CD4-positive, alpha-beta memory T cell (primary cell): ENCODE measurements at places on chromosomes 16 and 17. TPM values are rescaled to one million over a fixed set of nuclear protein-coding genes. Genes with fewer than 3 reads are reported as not detected.

DNA sequence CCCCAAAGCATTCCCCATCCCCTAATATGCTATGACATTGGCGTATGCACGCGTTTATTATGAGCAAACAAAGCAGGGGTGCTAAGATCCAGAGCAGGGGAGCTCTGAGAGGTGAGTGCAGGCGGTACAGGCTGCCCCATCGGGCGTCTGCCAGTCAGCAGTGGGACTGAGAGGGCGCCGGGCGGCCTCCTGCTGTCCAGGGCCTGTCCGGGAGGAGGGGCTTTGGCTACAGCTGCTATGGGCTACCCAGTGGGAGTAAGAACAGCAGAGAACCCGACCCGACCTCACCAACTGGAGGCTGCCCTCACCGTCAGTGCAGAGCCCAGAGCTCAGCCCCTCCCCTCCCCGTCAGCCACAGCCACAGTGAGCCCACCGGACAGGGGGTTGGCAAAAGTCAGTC, 18.5 kb upstream of the AATK start:
- no peak for DNase-seq
- no peaks in the 10 kb centered on the region for H3K4me1 ChIP-seq
- H3K36me3 ChIP-seq: no peaks in the 10 kb centered on the region
- no peaks in the 10 kb centered on the region for H3K27me3 ChIP-seq

DNA sequence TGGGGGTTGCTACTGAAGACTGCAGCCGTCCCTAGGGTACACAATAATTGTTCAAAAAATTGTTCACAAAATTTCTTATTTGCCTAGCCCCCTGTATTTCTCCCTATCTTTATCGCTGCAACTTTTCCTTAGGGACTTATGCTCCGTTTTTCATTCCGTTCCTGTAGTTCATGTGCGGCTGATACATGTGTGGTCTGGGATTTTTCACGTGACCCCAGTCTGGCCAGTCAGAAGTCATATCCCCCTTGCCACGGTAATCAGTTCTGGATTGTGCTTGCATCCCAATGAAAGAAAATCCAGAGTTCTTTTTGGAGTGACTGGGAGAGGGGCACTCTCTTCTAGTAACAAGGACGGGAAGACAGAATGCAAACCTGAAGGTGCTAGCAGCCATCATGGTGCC, 610.7 kb upstream of the C16orf82 start:
- H3K36me3 ChIP-seq: no peaks in the 10 kb centered on the region
- DNase-seq: no peak
- no peak overlapping the region for H3K27ac ChIP-seq
- H3K4me1 ChIP-seq: no peaks in the 10 kb centered on the region

GRCh38 chr17:75386430-75386829, 19.0 kb downstream of the GRB2 start:
- H3K36me3 ChIP-seq: peaks cover 3% of the 10 kb centered on the region
- H3K4me3 ChIP-seq: no peak overlapping the region
- no peak overlapping the region for H3K27ac ChIP-seq
- no peak for DNase-seq
- peaks cover 65% of the 10 kb centered on the region for H3K4me1 ChIP-seq
- no peaks in the 10 kb centered on the region for H3K27me3 ChIP-seq

DNA sequence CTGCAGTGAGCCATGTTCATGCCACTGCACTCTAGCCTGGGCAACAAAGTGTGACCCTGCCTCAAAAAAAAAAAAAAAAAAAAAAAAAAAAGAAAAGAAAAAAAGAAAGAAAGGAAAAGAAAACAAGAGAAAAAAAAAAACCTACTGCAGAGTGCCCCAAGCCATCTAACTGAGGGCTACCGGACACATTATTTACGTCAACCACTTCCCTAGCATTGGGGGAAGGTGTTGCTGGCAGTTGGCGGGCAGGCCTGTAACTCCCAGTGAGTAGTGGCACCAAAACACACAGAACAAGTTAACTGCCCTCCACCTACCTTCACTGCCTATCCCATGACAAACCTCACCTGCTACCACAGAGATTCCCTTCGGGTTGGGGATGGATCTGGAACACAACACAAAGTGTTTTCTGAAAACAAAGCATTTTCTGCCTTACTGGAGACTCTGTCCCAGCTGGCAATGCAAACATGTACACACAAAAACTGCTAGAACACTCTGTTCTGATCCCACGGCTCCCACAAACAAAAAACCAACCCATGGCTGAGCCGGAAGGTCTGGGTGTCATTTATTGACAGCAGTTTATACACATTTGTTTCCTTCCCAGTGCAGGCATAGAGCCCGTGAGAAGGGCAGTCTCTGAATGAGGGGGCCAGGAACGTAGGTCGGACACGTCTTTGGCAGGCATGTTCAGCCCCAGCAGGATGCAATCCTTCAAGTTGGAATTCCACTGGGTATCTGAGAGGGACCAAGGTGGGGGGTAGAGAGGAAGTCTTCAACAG, 11.0 kb downstream of the PHB1 start:
- no peak overlapping the region for H3K4me3 ChIP-seq
- no peak overlapping the region for H3K27ac ChIP-seq

GRCh38 chr16:73054498-73054812, 6.5 kb upstream of the ZFHX3 start:
- H3K27me3 ChIP-seq: peaks cover 15% of the 10 kb centered on the region
- H3K4me1 ChIP-seq: no peaks in the 10 kb centered on the region
- no peak overlapping the region for H3K27ac ChIP-seq
- no peaks in the 10 kb centered on the region for H3K36me3 ChIP-seq
- DNase-seq: no peak

DNA sequence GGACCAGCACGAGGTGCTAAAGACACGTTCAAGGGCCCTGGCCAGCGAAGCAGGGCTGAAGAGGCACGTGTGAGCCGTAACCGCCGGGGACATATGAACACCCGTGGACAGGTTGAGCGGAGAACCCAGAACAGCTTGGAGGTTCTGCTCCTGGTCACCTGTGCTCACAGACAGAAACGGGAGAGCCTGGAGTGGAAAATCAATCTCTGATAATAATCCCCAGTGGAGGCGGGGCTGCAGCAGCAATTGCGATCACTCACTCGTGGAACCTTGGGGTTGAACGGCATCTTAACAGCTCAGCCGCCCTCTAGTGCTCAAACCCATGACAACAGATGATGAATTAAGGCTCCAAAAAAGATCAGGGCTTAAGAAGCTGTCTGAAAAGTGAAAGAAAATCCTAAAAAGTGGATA, 25.6 kb downstream of the WIPI1 start:
- peak; percentile 57 for DNase-seq
- no peak overlapping the region for H3K27ac ChIP-seq
- no peaks in the 10 kb centered on the region for H3K27me3 ChIP-seq
- peaks cover 20% of the 10 kb centered on the region for H3K4me1 ChIP-seq
- peaks cover 18% of the 10 kb centered on the region for H3K36me3 ChIP-seq

DNA sequence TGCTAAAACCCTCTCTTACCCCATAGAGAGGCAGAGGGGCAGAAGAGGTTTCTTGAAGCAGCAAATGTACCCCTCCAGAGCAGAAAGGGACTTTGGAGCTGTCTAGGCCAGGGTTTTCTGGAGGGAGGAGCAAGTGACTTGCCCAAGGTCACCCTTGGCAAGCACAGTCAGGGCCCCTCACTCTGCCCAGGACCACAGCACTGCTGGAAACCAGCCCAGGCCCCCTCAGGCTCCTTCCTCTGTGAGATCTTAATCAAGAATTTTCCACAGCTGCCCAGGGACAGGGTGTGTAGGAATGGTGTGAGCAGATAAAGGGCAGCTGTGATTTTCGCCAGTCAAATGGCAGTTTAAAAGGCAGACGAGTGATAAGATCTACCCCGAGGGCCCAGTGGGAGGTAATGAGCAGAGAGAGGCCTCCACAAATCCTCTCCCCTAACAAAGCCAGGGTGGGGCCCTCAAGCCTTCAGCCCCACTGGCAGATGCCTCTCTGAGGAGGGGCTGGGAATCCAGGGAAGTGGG, 3.9 kb upstream of the SLC12A3 start:
- no peaks in the 10 kb centered on the region for H3K36me3 ChIP-seq
- peak overlapping the region; percentile 57 for H3K27ac ChIP-seq
- no peaks in the 10 kb centered on the region for H3K27me3 ChIP-seq
- peaks cover 49% of the 10 kb centered on the region for H3K4me1 ChIP-seq
- DNase-seq: no peak

- H3K4me1 ChIP-seq: peaks cover 30% of the 10 kb centered on the region
- H3K4me3 ChIP-seq: no peak overlapping the region
- H3K27ac ChIP-seq: no peak overlapping the region
- no peaks in the 10 kb centered on the region for H3K27me3 ChIP-seq
- DNase-seq: peak; percentile 75
- H3K36me3 ChIP-seq: no peaks in the 10 kb centered on the region
These were observed 34.0 kb downstream of the ADGRG5 start for GRCh38 chr16:57576429-57576870.

- H3K27ac ChIP-seq: peak overlapping the region; percentile 48
These were observed 999 bp downstream of the XYLT1 start for GRCh38 chr16:17469741-17470181.

DNA sequence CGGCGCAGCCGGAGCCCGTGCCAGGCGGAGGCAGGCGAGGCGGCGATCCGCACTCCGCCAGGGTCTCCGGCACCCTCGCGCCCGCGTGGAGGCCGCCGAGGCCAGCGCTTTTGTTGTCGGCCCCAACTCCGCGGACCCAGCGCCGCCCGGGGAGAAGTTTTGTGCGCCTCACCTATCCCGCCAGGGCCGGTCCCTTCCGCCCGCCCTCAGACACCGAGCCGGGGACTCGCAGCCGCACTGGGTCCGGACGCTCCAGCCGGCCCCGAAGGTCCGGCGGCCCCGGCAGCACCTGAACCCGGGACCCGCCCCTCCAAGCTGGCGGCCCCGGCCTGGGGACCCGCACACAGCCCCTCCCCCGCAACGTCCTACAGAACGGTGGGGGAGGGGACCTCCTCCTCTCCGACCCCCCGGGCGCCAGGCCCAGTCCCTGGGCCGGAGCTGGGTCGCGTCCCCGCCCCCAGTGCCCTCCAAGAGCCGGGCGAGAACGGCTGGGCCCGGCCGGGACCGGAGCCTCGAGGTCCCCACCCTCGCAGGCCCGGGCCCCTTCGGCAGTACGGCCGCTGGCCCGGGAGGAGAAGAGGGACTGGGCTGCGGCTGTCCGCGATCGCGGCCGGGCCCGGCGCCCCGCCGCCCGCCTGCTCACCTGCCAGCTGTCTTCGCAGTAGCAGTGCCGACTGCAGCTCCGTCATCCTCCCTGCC, 698 bp downstream of the UBE2G1 start:
- no peak for DNase-seq
- H3K4me3 ChIP-seq: peak overlapping the region; percentile 54
- H3K36me3 ChIP-seq: no peaks in the 10 kb centered on the region
- H3K27ac ChIP-seq: peak overlapping the region; percentile 85
- H3K27me3 ChIP-seq: no peaks in the 10 kb centered on the region

GRCh38 chr16:81040842-81041241, 5.2 kb downstream of the ATMIN start:
- no peak overlapping the region for H3K4me3 ChIP-seq
- H3K4me1 ChIP-seq: peaks cover 25% of the 10 kb centered on the region
- H3K36me3 ChIP-seq: peaks cover 35% of the 10 kb centered on the region
- DNase-seq: no peak
- no peaks in the 10 kb centered on the region for H3K27me3 ChIP-seq

GRCh38 chr16:46774743-46775177, 26.6 kb upstream of the MYLK3 start:
- H3K4me1 ChIP-seq: no peaks in the 10 kb centered on the region
- no peak overlapping the region for H3K27ac ChIP-seq
- no peak overlapping the region for H3K4me3 ChIP-seq
- no peaks in the 10 kb centered on the region for H3K27me3 ChIP-seq
- H3K36me3 ChIP-seq: no peaks in the 10 kb centered on the region

DNA sequence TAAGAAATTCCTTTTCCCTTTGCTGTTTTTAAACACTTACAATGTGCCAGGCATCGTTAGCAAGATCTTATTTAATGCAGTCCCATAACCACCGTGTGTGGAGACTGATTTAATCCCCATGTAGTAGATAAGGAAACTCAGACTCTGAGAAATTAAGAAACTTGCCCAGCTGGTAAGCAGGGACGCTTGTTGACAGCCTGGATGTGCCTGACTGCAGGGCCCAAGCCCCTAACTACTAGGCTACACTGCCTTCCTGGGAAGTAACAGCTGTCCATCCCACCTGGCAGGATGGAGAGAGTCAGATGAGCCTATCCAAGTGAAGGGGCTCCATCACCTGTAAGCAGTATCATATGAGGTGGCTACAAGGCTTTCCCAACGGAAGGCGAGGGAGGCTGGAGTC, 23.1 kb downstream of the CDK5RAP3 start:
- no peak overlapping the region for H3K4me3 ChIP-seq
- no peaks in the 10 kb centered on the region for H3K4me1 ChIP-seq
- DNase-seq: no peak
- H3K36me3 ChIP-seq: no peaks in the 10 kb centered on the region
- H3K27ac ChIP-seq: no peak overlapping the region
- no peaks in the 10 kb centered on the region for H3K27me3 ChIP-seq

DNA sequence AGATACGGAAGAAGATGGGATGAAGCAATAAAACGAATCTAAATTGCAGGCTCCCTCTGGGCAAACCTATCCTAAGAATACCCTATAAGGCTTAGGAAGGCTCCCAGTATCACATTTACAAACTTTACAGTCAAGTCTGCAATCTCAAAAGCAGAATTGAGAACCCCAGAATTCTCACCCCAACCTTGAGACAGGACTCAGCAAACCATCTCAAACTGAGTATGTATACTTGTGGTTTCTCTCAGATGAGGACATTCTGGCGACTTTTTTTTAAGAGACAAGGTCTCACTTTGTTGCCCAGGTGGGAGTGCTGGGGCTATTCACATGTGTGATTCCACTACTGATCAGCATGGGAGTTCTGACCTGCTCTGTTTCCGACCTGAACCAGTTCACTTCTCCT, 19.3 kb upstream of the ITGA2B start:
- peaks cover 6% of the 10 kb centered on the region for H3K36me3 ChIP-seq
- H3K27ac ChIP-seq: no peak overlapping the region
- DNase-seq: no peak
- H3K4me1 ChIP-seq: no peaks in the 10 kb centered on the region
- H3K4me3 ChIP-seq: no peak overlapping the region

- H3K4me1 ChIP-seq: no peaks in the 10 kb centered on the region
- peaks cover 45% of the 10 kb centered on the region for H3K36me3 ChIP-seq
- H3K27me3 ChIP-seq: no peaks in the 10 kb centered on the region
- no peak overlapping the region for H3K4me3 ChIP-seq
These were observed 16.9 kb downstream of the C16orf90 start for GRCh38 chr16:3478242-3478925.

GRCh38 chr16:86509759-86510464, 415 bp upstream of the FOXF1 start:
- DNase-seq: no peak
- H3K36me3 ChIP-seq: no peaks in the 10 kb centered on the region
- H3K27ac ChIP-seq: no peak overlapping the region
- H3K4me1 ChIP-seq: peaks cover 11% of the 10 kb centered on the region

The SMPD3 gene
- 3.1 TPM for total RNA-seq

The CNEP1R1 gene
- total RNA-seq: 34.2 TPM

The CCL16 gene
- total RNA-seq: not detected

The CAPNS2 gene
- total RNA-seq: not detected

The ALOX12 gene
- total RNA-seq: not detected

The COX6A2 gene
- total RNA-seq: not detected

The SLC52A1 gene
- total RNA-seq: 0.58 TPM

The SLFN5 gene
- 188 TPM for total RNA-seq

The FOXN1 gene
- total RNA-seq: not detected

The PTX4 gene
- not detected for total RNA-seq

The CPNE2 gene
- 3.8 TPM for total RNA-seq
